ENCODE measurements at places on chromosomes 16 and 17. TPM values are rescaled to one million over a fixed set of nuclear protein-coding genes. Genes with fewer than 3 reads are reported as not detected.

GRCh38 chr17:37779554-37779953 is 34.7 kb upstream of the HNF1B start:
- DNase-seq: no peak

Gene CD300E
- total RNA-seq: 0.35 TPM

DNA sequence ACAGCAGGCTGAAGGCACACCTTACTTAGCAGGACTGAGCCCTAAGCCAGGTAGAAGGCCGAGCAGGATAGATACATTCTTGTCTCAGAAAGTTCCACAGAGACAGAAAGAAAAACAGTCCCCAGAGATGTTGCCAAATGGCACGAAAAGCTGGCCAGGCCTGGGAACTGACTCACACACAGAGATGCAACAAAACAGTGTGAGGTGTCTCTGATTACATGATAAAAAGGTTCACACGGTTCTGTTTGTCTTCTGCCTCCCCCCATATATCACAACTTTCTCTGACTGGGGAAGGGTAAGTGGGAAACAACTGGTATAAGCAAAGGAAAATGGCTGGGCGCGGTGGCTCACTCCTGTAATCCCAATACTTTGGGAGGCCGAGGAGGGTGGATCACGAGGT is 1.7 kb downstream of the WBP2 start:
- DNase-seq: no peak

Gene NOG
- total RNA-seq: 0.20 TPM

DNA sequence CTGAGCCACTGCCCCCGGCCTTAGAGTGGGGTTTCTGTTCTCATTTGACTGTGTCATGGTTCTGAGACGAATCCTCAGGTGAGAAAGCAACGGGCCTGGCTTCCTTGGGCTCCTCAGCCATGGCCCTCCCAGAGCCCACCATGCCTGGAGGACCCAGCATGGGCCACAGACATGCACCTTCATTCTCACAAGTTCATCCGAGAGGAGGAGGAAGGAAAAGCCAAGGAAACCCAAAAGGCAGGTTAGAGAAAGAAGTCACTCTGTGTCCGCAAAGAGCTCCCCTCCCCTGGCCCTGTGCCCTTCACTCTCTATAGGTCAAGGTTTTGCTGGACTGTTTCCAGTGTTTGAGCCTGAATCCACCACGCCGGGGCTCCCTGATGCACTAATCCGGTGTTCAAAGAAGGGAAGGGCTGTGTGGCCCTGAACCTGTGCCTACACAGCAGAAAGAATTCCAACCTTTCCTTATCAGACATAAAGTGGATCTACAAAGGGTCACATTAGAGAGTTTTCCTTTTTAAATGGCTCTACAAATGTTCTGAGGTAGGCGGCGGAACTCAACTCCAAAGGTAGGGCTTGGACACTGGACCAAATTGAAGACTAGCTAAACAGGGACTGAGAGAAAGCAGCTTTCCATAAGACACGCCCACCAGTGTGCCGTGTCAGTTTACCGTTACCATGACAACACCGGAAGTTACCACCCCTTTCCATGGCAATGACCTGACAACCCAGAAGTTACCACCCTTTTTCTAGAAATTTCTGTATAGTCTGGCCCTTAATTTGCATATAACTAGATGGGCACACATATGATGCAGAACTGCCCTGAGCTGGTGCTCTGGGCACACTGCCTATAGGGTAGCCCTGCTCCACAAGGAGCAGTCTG is 15.9 kb upstream of the PECAM1 start:
- no peak for DNase-seq

- no peak for DNase-seq
Measured at GRCh38 chr17:76987486-76988093, 119.4 kb downstream of the MGAT5B start.

- DNase-seq: no peak
Measured at GRCh38 chr16:75702242-75702641, 981 bp upstream of the DUXB start.

Gene GAST
- total RNA-seq: not detected

Gene PDP2
- 18.6 TPM for total RNA-seq

Gene PNMT
- 1.8 TPM for total RNA-seq

GRCh38 chr16:10827691-10828341 is 9.2 kb upstream of the TVP23A start:
- peak; percentile 74 for DNase-seq

DNA sequence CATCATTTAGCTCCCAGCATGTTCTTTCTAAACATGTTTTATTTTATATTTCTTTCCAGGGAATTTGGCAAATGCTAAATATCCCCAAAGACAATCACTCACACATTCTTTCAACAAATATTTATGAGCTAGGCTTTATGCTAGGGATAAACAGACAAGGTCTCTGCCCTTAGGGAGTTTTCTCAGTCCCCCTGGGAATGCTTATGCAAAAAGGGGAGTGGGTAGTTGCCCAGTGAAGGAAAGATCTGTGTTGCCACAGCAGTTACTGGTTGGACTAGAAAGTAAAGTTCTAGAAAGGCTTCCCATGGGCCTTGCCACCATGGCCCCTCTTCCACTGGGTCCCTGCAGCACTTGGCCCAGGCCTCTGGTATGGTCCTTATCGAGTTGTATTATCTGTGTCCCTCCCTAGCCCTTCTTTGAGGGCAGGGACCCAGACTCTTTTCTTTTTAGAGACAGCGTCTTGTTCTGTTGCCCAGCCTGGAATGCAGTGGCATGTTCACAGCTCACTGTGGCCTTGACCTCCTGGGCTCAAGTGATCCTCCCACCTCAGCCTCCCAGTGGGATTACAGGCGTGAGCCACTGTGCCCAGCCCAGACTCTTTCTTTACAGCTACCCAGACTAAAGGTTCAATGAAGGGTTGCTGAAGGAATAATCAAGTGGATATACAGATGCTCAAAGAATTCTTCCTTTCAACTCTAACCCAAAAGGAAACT is 78.0 kb downstream of the YPEL2 start:
- no peak for DNase-seq

Gene MMP28
- 32.8 TPM for total RNA-seq

- DNase-seq: no peak
Measured at GRCh38 chr16:17251496-17251895, 219.3 kb downstream of the XYLT1 start.

DNA sequence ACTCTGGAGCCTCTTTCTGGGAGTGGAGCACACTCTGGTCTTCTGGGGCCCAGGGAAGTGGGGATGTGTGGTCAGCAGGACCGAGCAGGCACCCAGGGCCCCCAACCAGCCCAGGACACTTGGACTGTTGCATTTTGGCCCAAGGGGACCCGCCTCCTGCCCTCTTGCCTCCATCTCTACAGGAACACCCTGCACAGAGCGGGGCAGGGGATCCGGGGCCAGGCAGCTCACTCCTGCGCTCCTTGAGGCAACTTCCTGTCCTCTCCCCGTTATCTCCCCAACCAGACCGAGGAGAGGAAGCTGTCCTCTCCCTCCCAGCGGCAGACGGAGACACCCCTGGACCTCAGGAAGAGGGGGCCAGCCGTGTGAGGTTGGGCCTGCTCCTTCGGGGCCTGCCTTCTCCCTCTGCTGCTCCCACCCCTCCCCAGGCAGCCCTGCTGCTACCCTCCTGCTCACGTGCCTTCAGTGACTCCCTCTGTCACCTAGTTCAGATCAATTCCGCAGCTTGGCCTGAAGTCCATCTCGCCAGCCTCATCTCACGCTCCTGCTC is 10.0 kb upstream of the ATP2A3 start:
- no peak for DNase-seq

Gene LITAFD
- not detected for total RNA-seq

DNA sequence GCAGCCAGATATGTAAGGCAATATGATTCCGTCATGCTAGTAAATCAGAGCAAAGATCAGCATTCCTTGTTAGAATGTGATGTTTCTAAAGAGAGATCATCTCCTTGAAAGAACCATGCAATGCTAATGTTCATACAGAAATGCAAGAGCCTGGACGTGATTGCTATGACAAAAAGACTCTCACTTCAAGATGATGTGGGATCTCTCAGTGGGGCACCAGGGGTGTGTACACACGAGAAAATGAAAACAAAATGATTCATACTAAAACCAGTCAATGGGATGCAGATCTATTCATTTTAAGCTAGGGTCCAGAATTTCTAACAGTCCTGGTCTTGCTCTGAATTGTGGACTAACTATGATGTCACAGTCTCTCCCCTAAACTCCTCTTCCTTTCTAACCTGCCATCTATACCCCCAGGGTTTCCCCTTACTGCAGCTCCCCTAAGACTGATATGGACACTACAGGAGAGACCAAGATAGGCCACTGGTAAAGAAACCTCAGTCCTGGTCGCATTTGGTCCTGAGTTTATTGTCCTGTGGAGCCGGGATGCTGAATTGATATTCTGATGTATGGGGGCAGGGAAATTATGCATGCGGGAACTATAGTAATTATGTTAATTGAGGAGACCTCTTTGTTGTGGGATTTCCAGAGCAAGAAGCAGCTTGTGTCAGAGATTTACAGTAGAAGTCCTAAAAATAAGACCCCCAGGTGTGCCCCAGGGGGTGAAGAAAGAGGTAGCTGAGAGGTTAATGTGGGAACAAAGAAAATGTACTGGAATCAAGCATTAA is 179.0 kb downstream of the PMP22 start:
- DNase-seq: no peak

DNA sequence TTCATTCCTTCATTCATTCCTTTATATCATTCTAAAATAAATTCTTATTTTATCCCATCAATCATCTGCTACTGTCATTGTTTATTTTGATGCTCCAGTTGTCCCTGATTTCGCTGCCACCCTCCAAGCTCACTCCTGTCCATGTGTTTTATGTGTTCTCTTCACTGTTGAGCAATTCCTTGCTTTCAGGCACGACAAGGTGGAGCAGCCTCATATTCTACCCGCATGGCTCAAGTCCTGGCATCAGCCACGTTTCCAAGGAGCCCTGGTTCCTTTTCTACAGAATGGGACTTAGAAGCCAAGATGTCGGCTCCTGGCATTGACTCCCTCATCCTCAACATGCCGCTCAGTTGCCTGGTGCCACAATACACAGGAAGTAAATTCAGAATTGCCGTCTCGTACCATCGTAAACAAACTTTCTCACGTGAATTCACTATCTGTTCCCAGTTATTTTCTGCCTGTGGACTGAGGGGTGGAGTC is 139.0 kb downstream of the RPTOR start:
- no peak for DNase-seq

DNA sequence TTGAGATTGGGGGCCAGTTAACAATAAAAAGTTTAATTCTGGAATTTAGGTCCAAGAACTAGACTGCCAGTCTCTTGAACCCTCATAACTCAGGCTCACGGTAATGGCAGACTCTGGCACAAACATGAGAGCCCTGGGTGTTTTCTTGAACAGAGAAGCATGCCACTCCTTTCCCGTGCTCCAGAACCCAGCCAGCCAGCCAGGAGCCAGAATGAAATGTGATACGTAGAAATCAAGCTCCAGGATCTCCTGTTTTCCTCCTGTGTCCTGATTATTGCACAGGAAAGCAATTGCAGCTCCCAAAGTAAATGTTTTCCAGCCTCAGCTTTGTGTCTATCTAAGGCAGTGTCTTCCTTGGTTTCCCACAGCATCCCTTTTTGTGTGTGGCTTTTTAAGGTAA is 46.2 kb upstream of the NOL11 start:
- no peak for DNase-seq
